Bronchial epithelial cell (primary cell): ENCODE measurements at places on chromosomes 7 and 10.
A peak's percentile ranks its signal among the peaks of the same experiment; 100 is the strongest.

DNA sequence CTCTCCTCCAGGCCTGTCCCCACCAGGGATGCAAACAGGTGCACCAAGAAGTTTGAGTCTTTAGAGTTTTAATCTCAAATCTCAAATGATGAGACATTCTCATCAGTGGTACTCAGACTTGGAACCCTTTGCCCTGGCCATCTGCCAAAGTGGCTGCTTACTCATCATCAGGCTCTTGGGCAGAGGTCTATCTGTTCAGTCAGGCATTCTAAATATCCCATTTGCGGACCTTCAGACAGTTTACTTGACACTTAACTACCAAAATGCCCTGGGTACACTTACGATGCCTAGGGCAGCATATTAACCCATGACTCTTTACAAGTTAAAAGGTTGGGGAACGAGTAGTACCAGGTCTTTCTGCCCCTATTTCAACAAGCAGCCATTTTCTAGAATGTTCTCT lies 61.2 kb upstream of the YAE1 start:
- peak; percentile 58 for DNase-seq

DNA sequence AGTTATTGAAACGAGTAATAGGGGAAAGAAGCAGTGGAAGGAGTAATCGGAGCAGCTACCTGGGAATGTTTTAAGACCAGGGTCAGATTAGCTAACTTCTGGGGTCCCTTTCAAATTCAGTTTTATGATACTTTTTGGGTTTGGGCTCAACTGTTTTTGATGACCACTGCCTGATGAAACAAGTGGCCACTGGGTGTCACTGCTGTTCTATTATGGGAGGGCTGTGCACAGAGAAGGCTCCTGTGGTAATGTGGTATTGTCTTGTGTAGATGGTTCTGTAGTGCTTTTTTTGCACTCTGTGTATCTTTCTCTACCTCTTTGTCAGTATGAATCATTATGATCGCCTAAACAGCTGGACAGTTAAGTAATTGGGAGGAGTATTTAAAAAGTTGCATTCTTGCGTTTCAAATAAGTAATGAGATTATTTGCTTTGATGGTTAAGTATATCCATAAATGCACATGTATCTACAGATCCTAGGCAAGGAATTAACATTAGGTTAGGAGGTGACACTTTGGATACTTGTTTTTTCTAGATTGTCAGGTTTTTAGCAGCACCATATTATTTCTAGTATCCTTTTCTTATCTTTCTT lies 128.4 kb downstream of the ABCA13 start:
- peak; percentile 89 for DNase-seq

- DNase-seq = peak; percentile 37
Measured at GRCh38 chr7:136389933-136390332, 412.8 kb upstream of the MTPN start.

DNA sequence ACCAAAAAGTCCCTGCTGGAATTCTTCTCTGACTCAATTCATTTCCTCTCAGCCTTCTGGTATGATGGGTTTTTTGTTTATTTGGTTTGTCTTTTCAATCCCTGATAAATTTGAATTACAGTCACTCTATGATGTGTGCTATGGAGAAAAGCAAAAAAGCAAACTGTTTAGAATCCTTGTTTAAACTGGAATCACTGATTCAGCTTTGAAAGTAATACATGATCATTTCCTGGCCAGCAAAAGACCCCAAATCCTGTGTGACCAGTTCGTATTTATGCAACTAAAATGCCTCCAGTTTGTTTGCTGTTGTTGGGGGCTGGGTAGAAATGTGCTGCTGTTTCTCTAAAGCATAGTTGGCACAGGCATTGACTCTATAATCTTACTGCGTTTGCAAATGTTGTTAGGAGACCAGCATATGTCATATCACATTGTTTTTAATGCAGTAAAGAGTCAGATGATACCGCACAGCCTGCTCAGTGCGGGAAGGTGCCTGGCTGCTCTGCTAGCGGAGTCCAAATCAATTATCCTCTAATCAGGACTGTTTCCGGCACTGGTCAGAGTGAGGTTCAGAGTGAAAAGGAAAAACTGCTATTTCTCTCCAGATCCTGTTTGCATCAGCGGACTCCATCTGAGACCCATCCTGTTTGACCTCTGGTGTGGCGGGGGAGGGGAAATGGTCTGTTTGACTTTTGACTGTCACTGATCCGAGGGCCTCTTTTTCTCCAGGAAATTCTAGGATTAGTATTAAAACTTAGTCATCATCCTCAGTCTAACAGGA lies 40.6 kb upstream of the ADD3 start:
- DNase-seq = peak; percentile 44

DNA sequence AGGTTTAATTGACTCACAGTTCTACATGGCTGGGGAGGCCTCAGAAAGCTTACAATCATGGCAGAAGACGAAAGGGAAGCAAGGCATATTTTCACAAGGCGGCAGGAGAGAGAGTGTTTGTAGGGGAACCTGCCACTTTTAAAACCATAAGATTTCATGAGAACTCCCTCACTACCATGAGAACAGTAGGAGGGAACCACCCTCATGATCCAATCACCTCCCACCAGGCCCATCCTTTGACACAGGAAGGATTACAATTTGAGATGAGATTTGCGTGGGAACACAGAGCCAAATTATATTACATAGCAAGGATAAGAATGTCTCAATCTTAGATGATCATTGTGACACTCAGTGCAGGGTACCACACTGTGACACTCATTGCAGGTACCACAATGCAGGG lies 44.2 kb downstream of the MRPL32 start:
- DNase-seq = no peak

- DNase-seq = peak; percentile 43
Measured at GRCh38 chr10:98638920-98639319, 192.2 kb upstream of the HPS1 start.

DNA sequence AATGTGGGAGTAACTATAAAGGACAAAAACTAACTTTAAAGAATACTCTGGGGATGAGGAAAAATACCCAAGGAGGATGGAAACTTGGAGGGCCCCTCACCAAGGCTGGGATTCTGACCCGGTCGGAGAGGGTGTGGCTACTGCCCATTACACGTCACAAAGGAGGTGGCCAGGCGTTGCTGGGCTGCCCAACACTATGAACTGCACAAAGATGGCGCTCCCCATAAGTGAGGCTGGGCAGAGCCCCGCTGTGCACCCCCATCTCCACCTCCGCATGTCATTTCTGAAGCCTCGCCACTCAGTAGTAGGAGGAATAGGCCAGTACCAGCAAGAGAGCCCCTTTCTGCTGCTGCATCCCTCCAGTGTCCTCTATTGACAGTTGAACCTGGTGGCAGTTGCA lies 290.1 kb upstream of the ZNF32 start:
- no peak for DNase-seq

DNA sequence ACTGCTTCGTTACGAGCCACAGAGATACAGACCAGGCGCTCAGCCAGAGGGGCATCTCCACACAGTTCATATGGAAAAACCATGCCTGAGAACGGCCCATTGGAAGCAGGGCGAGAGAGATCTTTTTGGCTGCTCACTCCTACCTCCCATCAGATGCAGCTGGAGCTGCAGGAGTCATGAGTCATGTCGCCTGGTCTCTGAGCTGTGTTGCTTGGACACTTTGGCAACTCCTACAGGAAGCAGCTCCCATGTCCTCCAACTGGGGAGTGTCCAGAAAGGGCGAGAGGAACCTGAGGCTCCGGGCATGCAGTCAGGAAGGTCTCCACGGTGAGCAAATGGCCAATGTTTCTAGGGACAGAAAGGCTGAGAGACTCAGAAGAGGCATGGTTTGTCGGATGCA lies 24.9 kb downstream of the INSIG1 start:
- DNase-seq = no peak

DNA sequence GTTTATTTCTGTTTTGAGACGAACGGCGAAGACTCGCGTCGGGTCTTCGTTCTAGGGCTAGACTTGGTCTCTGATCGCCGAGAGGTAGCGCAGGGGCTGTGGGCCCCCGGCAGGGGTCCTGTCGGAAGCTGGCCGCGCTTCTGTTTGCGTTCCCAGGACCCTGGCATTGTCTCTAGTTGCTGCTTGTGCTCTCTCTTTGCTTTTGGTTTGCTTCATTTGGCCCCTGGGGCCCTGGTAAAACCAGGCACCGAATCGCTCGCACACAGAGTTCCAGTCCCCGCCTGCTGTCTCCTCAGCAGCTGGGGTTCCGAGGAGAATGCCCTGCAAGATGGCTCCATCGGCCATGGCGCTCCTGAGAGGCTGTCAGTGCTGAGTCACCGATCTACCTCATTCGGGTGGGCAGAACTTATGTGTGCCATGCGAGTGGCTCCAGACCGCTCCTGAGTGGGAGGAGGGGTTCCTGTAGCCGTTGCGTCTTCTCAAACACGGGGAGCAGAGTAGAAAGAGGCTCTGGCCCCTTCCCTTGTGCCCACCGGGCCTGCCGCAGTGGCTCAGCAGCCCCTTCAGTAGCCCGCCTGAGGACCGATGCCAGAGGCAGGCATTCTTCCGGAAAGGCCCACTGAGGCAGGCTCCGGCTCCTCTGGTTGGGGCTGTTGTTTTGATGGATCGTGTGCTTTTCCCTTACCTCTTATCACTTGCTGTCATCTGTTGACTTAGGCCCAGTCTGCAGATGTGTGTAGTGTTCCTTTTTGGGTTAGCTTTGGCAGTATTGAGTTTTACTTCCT lies 826 bp downstream of the CHPF2 start:
- DNase-seq = peak; percentile 82

- no peak for DNase-seq
Measured at GRCh38 chr7:115680921-115681320, 349.6 kb downstream of the TFEC start.

GRCh38 chr10:29993319-29993915 lies 66.0 kb downstream of the JCAD start:
- DNase-seq = no peak

GRCh38 chr7:77349141-77349540 lies 67.0 kb downstream of the GSAP start:
- DNase-seq = no peak

DNA sequence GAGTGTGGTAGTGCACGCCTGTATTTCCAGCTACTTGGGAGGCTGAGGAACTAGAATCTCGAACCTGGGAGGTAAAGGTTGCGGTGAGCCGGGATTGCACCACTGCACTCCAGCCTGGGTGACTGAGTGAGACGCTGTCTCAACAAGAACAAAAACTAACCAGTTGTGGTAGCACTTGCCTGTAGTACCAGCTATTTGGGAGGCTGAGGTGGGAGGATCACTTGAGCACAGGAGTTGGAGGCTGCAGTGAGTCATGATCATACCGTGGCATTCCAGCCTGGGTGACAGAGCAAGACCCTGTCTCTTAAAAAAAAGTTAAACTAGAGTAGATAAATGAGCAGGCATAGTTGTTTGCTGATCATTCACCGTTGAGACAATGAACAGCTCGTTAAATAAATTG lies 48.9 kb downstream of the CUX1 start:
- no peak for DNase-seq

DNA sequence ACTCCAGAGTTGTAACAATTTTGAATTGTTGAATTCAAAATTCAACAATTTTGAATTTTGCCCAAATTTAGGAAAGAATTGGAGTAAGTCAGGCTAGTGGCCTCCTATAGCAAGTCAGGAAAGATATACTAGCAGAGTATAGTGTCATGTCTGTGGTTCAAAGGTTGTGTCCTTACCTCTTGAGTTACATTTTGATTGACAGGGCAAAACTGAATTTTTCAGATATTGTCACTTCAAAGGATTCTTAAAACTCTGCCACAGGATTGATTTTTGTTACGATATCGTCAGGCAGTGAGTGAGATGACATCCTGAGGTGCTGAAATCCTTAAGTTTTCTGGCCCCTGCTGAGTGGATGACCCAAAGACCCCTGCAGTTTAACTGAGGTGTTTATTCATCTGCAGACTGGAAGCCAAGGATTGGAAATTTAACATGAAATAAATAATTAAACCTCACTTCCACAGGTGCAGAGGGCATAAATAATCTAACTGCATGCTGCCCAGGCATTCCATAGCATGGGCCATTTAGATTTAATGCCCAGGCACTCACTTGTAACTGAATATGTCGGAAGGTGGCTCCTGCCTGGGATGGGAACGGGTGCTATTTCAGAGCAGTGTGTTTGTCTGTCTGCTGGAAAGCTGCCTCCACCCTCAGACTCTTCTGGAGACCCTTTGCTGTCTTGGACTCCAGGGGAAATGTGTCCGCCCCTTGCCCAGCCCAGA lies 50.8 kb downstream of the RBM20 start:
- DNase-seq = no peak

- no peak for DNase-seq
Measured at GRCh38 chr10:4617589-4617988, 208.4 kb upstream of the AKR1E2 start.

DNA sequence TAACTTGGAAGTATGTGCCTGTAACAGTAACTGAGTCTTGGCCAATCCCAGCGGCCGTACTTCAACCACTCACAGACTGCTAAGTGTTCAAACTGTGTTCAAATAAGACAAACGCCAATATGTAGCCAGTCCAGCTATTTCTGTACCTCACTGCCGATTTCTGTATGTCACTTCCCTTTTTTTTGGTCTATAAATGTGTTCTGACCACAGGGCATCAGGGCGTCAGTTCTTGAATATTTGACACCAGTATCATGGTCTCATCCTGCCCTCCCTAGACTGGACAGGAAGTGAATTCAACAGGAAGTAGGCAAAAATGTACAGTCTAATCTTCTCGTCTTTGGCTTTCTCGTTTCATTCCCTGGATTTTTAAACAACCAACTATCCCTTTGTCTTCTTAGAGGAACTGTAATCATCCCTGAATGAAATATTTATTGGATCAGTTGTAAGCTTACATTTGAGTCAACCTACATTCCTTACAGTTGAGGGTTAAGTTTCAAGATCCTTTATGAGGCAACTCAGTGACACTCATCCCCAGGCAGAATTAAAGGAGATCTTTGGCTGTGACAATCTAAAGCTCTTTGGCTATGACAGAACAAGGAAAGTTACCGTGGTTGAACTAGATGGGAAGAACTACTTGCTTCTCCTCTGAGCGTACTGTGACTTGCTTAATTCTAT lies 232.7 kb downstream of the NSUN6 start:
- no peak for DNase-seq

DNA sequence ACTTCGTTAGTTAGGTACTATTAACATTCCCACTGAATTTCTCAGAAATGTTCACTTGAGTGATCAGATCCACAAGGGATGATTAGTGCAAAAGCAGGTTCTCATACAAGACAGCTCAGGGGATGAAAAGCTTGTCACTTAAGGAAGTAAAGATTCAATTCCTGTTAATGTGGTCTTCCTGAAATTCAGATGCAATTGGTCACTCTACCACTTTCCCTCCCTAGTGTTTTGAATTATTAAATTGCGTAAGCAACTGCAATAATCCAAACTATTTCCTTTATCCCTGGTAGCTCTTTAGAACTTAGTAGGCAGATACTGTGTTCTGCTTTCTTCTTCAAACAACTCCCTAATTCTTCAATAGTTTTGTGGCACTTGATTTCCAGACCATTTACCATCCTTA lies 121.4 kb downstream of the MAGI2 start:
- DNase-seq = no peak

DNA sequence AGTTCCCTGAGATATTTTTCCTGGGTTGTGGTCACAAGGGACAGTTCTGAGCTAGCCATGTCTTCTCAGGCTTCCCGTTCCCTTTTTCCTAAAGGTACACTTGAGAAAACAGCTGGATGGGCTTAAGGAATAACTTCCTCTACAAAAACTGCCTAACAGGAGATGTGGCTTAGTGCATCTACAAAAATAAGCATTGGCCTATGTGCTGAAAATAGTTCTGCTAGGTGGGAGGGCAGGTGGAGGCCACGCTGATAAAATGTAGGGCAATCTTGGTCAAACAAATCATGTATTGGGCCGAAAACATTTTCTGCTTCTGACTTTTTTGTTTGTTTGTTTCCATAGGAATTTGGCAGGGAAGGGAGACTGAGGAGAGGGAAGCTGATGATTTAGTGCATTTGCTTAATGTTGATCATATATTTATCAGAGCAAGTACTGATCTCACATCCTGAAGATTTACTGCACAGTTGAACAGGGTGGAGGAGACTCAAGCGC lies 409.4 kb upstream of the FZD8 start:
- DNase-seq = no peak

GRCh38 chr10:97854743-97855142 lies 5.1 kb downstream of the GOLGA7B start:
- peak; percentile 70 for DNase-seq
